ENCODE measurements at places on chromosomes 16 and 17.

DNA sequence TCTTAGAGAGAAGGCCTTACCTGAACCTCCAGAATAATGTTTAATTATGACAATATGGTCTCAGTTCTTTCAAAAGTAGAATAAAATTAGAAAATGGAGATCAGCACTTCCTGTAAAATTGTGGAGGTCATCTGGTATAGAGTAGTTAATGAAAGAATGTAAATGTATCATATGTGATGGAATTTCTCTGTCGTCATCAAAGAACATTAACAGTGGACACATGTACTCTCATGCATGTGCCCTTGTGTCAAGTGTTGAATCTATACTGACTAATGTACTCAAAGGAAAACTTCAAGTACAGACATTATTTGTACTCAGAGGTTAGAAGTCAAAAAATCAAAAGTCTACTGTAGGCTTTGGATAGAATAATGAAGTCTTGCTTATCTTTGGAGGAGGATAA, 129.2 kb upstream of the MYOCD start:
- no peaks in the 10 kb centered on the region for H3K27me3 ChIP-seq
- DNase-seq, result no peak
- H3K36me3 ChIP-seq, result no peaks in the 10 kb centered on the region
- H3K4me1 ChIP-seq, result no peaks in the 10 kb centered on the region

DNA sequence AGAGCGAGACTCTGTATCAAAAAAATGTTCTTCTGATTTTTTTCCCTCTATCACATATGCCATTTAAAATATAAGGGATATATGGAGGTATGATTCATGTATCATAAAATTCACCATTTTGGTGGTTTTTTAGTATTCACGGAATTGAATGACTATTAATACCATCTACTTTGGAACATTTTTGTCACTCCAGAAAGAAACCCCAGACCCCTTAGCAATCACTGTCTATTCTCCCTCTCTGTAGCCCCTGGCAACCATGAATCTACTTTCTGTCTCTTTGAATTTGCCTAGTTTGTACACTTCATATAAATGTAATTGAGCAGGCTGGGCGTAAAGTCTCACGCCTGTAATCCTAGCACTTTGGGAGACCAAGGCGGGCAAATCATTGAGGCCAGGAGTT, 75.9 kb downstream of the PRKCA start:
- peaks cover 2% of the 10 kb centered on the region for H3K36me3 ChIP-seq
- H3K27me3 ChIP-seq, result no peaks in the 10 kb centered on the region
- peaks cover 21% of the 10 kb centered on the region for H3K4me1 ChIP-seq
- no peak for DNase-seq
- H3K4me3 ChIP-seq, result no peak overlapping the region

DNA sequence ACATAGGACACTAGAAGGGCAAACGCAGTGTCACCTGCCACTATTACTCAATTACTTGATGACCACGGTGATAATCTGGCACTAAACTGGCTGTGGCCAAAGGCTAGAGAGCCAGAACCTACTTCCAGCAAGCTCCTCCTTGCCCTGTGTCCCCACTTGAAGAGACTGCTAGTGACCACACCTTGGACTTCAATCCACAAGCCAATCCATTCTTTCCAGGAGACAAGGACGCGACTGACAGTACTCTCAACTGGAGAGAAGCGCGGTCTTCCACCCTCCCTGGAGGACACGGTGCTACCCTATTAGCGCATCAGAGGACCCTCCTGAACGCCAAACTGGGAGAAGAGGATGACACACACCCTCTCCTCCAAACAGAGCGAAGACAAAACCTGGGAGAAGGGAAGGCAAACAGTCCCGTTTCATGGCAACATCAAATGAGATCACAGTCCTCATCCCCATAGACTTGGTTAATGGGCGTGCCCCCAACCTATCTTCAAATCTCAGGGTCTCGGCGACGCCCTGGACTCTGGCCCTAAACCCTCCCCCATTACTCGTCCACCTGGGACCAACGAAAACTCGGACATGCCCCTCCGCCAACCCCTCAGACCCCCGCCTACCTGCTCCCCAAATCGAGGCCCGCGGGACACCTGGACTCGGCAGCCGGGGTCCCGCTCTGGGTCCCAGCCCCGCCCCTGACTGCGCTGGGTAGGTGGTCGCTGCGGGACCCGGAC, 508 bp downstream of the FLCN start:
- no peaks in the 10 kb centered on the region for H3K36me3 ChIP-seq
- H3K4me1 ChIP-seq, result peaks cover 29% of the 10 kb centered on the region
- peak overlapping the region; percentile 85 for H3K4me3 ChIP-seq
- no peaks in the 10 kb centered on the region for H3K27me3 ChIP-seq

- H3K36me3 ChIP-seq, result no peaks in the 10 kb centered on the region
- no peak for DNase-seq
- no peak overlapping the region for H3K27ac ChIP-seq
- H3K4me3 ChIP-seq, result no peak overlapping the region
- peaks cover 18% of the 10 kb centered on the region for H3K4me1 ChIP-seq
Measured at GRCh38 chr17:78338486-78339259, 21.2 kb downstream of the SOCS3 start.

- peaks cover 32% of the 10 kb centered on the region for H3K36me3 ChIP-seq
- peaks cover 59% of the 10 kb centered on the region for H3K4me1 ChIP-seq
- no peaks in the 10 kb centered on the region for H3K27me3 ChIP-seq
Measured at GRCh38 chr17:49349541-49349940, 12.5 kb downstream of the ZNF652 start.

DNA sequence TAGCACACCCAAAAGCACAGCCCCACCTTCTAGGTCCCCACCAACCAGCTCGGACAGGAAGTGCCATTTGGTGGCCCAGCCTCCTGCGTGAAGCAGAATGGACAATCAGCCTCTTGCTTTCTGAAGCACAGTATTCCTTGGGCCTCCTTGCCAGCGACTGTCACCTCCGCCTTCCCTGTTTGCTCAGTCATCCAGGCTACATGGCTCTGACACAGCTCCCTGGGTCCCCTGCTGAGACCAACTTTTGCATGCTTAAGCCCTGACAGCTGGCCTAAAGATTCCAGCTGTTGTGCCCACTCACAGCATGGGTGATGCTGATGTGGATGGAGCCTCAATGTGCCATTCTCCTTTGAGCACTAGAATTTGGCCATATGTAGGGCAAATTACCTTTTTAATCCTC, 4.5 kb upstream of the CACNG5 start:
- peaks cover 55% of the 10 kb centered on the region for H3K27me3 ChIP-seq
- H3K4me3 ChIP-seq, result no peak overlapping the region
- no peak for DNase-seq
- H3K4me1 ChIP-seq, result no peaks in the 10 kb centered on the region

- DNase-seq, result peak; percentile 36
- H3K4me1 ChIP-seq, result peaks cover 6% of the 10 kb centered on the region
Measured at GRCh38 chr17:73650617-73651200, 6.5 kb upstream of the SDK2 start.

GRCh38 chr17:72726936-72727335, 365.6 kb downstream of the SLC39A11 start:
- peak overlapping the region; percentile 95 for H3K27ac ChIP-seq
- H3K4me1 ChIP-seq, result peaks cover 39% of the 10 kb centered on the region
- H3K36me3 ChIP-seq, result no peaks in the 10 kb centered on the region
- peak; percentile 74 for DNase-seq
- peak overlapping the region; percentile 71 for H3K4me3 ChIP-seq

DNA sequence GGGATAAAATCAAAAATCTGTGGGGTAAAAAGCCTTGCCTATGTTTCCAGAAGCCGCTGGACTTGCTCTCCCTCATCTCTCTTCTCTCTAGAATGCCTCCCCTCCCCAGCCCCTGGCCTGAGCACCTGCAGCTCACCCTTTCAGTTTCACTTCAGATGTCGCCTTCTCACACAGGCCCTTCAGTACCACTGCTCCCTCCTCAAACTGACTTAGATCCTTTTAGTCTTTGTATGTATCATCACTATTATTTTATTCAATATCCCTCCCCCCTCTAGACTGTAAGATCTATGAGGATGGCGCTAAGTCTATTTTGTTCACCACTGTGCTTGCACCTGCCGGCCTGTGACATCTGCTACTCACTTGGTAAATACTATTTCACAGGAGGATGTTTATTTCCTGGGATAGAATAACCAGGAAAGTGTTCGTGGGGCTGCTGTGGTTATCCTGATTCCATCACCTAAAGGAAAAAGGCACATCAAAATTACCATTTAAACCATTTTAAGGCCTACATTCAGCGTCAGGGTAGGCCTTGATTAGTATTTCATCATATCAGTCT, 122.3 kb downstream of the MRTFB start:
- peak; percentile 53 for DNase-seq
- peak overlapping the region; percentile 80 for H3K27ac ChIP-seq
- peaks cover 18% of the 10 kb centered on the region for H3K4me1 ChIP-seq
- peak overlapping the region; percentile 69 for H3K4me3 ChIP-seq

DNA sequence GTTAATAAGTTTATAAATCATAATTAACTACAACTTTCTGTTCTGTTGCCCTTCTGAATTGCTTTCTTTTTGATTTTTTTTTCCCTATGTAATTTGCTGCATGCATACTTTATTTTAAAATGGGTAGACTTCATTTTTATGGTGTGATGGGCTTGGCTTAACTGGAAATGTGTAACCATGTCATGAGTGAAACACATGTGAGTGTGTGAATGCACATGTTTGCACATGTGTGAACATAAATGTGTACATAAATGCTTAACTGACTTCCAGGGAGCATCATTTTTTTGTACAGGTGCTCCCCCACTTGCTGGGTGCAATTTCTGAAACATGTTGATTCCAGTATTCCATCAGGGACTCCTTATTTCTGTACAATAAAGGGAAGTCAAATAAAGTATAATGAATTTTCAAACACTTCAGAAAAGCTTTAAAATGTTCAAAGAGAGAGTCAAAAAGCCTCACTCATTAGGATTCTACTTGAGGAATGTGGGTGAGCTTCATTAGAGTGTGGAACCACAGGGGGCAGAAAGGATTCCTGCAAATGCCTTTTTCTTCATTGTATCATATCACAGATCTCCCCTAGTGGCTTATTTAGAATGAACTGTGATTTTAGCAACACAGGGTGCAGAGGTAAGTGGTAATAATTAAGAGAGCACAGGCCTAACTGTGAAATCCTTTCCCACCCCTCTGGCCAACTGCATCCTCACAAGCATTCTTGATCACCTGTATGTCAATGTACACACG, 31.7 kb upstream of the CDH11 start:
- no peak overlapping the region for H3K27ac ChIP-seq
- no peaks in the 10 kb centered on the region for H3K27me3 ChIP-seq
- no peak for DNase-seq

GRCh38 chr17:49325980-49326379, 36.1 kb downstream of the ZNF652 start:
- H3K36me3 ChIP-seq, result peaks cover 16% of the 10 kb centered on the region
- no peak overlapping the region for H3K4me3 ChIP-seq
- peaks cover 54% of the 10 kb centered on the region for H3K4me1 ChIP-seq
- no peak for DNase-seq
- H3K27me3 ChIP-seq, result no peaks in the 10 kb centered on the region

DNA sequence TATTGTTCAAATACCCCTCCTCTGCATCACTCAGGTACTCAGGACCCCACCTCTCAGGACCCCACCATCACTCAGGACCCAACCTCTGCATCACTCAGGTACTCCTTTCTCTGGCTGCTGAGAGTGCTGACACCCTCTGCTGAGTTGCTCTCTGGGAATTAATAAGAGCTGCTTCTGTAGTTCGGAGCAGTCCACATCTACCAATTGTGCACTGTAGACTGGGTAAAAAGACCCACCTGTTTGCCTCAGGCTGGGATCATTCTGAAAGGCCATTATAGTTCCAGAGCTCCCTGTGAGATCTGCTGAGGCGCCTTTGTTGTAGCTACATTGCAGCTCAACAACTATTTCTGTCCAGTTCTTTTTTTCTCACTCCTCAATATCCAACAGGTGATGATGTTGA, 276.3 kb upstream of the MYOCD start:
- no peaks in the 10 kb centered on the region for H3K36me3 ChIP-seq
- H3K4me3 ChIP-seq, result no peak overlapping the region
- DNase-seq, result no peak
- H3K27me3 ChIP-seq, result no peaks in the 10 kb centered on the region

GRCh38 chr17:55818451-55819375, 67.9 kb downstream of the PCTP start:
- no peak overlapping the region for H3K27ac ChIP-seq
- peaks cover 16% of the 10 kb centered on the region for H3K27me3 ChIP-seq
- H3K4me1 ChIP-seq, result peaks cover 2% of the 10 kb centered on the region
- no peak for DNase-seq
- no peak overlapping the region for H3K4me3 ChIP-seq

GRCh38 chr16:89187770-89188392, 12.5 kb downstream of the SLC22A31 start:
- H3K27ac ChIP-seq, result no peak overlapping the region
- H3K36me3 ChIP-seq, result no peaks in the 10 kb centered on the region
- no peaks in the 10 kb centered on the region for H3K27me3 ChIP-seq
- DNase-seq, result peak; percentile 48
- no peak overlapping the region for H3K4me3 ChIP-seq
